ENCODE measurements at places on chromosomes 2 and 18.

- DNase-seq = no peak
These were observed 4.8 kb upstream of the NIFK start for GRCh38 chr2:121741450-121741849.

- DNase-seq = no peak
These were observed 76.0 kb upstream of the PELI1 start for GRCh38 chr2:64220265-64220664.

DNA sequence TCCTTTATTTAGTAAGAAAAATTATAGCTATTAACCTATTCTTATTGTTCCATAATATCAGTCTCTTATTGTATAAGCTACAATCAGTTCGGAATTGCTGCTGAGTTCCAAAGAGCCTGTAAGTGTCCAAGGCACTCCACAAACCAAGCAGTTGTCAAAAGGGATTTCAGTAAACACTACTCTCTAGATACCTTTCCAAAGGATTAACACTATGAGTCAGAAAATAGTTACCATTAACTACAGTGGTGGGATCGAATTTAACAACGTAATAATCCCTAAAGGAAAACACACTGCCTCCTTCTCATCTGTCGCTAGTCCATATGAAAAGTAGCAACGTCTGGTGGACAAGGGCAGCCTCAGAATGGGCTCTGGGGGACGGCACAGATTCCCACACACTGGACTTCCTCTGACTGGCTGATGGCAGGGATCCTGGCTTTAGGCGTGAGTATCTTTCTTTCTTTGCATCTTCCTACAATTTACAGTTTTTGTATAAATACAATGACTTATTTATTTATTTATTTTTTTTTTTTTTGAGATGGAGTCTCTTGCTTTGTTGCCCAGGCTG lies 8.8 kb downstream of the TGFBRAP1 start:
- DNase-seq = no peak

DNA sequence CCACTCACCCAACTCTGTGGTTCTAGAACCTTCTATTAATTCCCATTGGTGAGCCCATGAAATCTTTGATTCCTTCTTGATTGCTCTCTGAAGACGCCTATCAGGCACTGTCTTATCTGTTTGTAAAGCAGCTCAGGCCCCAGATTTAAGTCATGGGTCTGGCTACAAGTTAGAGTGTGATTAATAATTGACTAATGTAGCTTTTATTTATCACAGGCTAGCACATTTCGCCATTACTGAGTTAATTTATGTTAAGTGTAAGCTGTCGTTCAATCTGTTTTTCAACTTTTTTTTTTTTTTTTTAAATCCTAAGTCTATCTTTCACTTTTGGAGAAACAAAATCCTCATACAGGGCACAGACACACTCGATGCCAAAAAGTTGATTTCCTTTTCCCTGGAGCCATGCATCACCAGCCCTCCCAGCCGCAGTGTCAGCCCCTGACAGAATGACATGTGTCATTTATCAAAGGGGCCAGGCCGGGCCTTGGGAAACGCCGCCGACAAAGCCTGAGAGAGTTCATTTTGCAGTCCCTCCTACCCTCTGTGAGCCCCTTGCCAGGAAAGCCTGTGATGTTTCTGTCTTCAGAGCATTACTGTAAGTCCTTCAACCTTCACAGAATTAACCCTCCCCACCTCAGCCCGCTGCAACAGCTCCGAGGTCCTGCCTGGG lies 15.8 kb downstream of the TSHZ1 start:
- no peak for DNase-seq

GRCh38 chr2:39620067-39620466 lies 45.6 kb upstream of the TMEM178A start:
- peak; percentile 73 for DNase-seq

GRCh38 chr2:110869472-110870446 lies 137.4 kb downstream of the ACOXL start:
- DNase-seq = no peak

GRCh38 chr18:25678221-25678620 lies 326.3 kb upstream of the ZNF521 start:
- no peak for DNase-seq

GRCh38 chr2:209653134-209653533 lies 118.5 kb upstream of the UNC80 start:
- DNase-seq = no peak

GRCh38 chr2:224202281-224202865 lies 163.3 kb upstream of the SERPINE2 start:
- DNase-seq = no peak

GRCh38 chr2:223642506-223642905 lies 40.3 kb upstream of the SCG2 start:
- no peak for DNase-seq

GRCh38 chr18:3723554-3723953 lies 273.6 kb downstream of the TGIF1 start:
- DNase-seq = no peak

GRCh38 chr18:37584952-37585695 lies 19.5 kb upstream of the CELF4 start:
- no peak for DNase-seq

DNA sequence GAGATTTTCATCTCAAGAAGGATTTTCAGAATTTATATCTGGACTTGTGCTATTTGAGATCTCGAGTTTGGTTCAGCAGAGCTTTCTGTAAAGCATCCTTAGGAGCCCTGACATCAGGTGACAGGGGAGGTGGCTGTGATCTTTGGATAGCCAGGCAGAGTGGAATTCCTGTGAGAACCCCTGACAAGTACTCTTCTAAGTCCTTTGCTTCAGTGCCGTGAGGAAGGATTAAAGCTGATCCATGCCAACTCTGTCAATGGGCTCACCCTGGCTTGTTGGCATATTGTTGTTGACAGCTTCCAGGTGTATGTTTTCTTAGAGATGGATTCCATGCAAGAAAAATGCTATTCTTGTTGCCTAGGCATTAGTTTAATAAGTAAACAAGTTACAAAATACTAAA lies 38.0 kb upstream of the NFE2L2 start:
- no peak for DNase-seq

DNA sequence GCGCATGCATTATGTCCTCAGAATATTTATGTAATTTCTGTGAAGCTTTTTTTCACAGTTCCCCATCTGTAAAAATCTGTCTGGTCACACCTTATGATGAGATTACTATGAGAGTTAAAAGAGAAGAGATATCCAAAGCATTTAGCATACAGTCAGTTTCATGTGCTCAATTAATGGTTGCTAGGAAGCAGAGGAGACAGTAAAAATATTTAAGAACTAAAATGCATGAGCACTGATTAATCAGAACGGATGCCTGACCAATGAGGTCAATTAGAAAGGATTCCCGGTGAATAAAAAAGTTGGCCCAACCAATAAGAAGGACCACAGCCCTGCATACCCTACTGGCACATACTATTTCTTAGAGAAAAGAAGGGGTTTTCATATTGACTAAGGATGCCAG lies 12.0 kb upstream of the CRIM1 start:
- no peak for DNase-seq

GRCh38 chr18:26304511-26304910 lies 78.3 kb downstream of the TAF4B start:
- DNase-seq = no peak

GRCh38 chr18:2976218-2977132 lies 36.5 kb downstream of the LPIN2 start:
- no peak for DNase-seq

- no peak for DNase-seq
These were observed 6.3 kb upstream of the KCNK3 start for GRCh38 chr2:26685989-26686839.

DNA sequence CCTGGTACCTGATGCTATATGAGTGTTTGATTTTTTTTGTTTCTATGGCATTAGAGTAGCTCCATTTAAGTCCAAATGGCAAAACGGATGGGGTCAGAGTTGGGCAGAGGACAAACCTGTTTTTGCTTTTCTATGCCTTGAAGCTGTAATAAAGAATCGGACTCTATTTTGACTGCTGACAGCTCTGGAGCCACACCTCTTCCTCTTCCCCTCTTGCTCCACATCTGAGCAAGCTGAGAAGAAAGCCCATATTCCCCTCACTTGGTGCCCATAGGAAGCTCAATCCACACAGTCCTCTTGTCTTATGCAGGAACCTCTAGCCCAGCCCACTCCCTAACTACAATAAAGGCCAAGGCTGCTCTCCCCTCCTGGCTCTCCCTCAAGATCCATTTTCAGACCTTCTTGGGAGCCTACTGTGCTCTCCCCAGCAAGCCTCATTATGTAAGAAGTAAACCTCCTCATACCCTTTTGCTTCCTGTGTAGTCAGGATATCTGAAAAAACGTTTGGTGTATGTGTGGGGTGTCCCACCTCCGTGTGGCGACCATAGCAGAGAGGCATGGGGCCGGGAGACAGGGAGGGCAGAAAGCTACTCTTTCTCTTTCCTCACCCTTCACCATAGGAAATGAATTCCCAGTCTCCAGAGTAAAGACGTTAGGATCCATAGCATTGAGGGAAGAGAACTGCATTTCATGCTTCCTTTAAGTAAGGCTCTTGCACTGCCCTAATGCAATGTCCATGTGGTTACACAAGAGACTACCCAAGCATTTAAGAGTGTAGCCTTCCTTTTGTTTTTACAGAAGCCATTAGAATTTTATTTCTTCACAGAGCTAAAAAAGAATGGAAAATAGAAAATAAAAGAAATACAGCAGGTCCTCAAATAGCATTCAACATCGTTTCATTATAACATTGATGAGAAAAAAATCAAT lies 41.9 kb upstream of the RAPGEF4 start:
- no peak for DNase-seq

DNA sequence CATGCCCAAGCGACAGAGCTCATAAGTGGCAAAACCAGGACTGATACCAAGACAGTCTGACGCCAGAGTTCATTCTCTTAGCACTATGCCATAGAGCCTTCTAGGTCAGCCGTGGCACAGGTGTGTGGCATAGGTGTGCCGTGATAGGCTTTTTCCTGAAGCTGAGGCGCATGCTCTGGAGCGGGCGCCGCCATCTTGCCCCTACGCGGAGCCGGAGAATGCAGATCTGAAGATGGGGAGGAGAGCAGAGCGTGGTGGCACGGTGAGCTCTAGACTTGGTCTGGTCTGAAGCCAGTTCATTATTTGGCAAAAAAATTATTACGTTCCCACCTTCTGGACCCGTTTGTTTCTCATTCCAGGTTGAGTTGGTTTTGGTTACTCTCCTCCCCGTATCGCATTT lies 16.6 kb downstream of the MCFD2 start:
- no peak for DNase-seq

DNA sequence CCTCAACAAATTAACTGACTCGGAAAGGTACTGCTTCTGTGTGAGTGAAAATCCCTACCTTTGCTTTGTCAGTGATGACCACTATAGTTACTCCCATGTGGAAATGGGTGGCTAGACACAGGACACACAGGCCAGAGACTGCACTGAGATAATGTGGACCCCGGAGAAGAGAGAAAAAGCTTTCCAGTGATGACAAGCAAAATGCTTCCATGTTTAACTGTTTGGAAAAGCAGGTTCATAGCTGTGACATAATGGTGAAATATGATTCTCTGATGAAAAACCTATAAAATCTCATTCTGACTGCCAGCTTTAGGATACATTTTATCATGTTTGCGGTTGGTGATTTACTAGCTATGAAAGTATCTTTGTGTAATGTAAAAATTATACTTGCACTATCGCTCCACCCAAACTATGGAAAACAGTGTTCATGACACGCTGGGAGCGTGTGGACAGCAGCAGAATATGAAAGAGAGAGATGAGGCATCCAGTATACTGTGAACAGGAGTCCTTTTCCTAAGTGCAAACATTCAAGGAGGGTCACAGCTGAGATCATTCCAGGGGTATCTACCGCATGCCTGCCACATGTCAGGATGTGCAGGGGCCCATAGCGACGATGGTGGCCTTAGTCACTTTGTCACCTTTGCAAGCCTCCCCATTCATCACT lies 782.7 kb upstream of the SOX11 start:
- DNase-seq = no peak

DNA sequence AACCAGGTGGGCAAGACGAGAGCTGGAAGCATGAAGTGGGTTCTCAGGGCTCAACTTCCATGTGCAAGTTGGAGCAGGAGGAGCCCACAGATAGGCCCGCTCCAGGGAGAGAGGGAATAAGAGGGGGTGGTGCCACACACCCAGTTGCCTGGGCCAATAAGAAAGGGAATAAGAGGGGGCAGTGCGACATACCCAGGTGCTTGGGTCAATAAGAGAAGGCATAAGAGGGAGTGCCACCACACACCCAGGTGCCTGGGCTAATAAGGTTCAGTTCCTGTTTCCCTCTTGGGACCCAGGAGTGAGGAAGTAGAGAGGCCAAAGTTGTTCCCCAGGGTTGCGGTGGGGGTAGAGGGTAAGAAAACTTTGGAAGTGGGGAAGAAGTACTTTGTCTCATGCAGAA lies 127.5 kb downstream of the LAMA3 start:
- no peak for DNase-seq

- no peak for DNase-seq
These were observed 166.7 kb upstream of the ZNF521 start for GRCh38 chr18:25518716-25519053.

- DNase-seq = no peak
These were observed 86.7 kb downstream of the TMEM18 start for GRCh38 chr2:590214-591175.

DNA sequence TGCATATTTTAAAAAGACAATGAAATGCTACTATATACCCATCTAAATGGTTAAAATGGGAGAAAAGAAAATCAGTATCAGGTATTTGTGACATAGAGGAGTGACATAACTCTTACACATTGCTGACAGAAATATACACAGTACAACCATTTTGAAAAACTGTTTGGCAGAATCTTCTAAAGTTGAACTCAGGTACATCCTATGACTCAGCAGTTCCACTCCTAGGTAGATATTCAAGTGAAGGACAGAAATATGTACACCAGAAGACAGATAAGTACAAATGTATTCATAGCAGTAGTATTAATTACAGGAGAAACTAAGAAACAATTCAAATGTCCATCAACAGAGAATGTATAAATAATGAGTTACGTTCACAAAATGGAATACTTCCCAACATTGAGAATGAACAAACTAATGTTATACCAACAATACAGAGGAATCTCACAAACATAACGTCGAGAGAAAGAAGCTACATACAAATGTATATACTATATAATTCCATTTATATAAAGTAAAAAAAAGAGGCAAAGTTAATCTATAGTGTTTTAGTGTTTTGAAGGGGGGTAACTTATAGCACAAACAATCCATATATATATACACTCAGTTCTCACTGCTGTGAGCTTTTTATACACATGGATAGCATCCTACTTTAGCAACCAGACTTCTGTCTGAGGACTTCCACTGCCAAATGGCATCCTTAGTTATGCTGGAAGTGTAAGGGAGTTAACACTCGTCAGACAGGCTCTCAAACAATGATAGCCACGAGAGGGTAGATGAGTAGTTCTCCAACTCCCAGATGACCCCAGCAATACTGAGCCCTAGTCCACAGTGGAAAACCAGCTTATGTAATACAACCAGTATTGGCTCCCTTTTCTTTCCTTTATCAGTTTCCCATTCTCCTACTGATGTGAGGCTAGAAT lies 172.5 kb downstream of the NBAS start:
- DNase-seq = no peak

Data from AG08396 (cell line).